ENCODE measurements at places on chromosomes 2 and 18. TPM values are rescaled to one million over a fixed set of nuclear protein-coding genes. Genes with fewer than 3 reads are reported as not detected.

GRCh38 chr2:168956392-168956791 is 55.3 kb downstream of the G6PC2 start:
- H3K27ac ChIP-seq: no peak overlapping the region
- H3K4me3 ChIP-seq: no peak overlapping the region
- no peaks in the 10 kb centered on the region for H3K27me3 ChIP-seq
- H3K4me1 ChIP-seq: no peaks in the 10 kb centered on the region
- DNase-seq: no peak

GRCh38 chr2:86371527-86371926 is 34.1 kb upstream of the REEP1 start:
- no peaks in the 10 kb centered on the region for H3K36me3 ChIP-seq
- H3K4me3 ChIP-seq: no peak overlapping the region
- H3K27me3 ChIP-seq: no peaks in the 10 kb centered on the region
- peaks cover 4% of the 10 kb centered on the region for H3K4me1 ChIP-seq
- no peak overlapping the region for H3K27ac ChIP-seq
- no peak for DNase-seq

Gene TTR
- total RNA-seq: not detected

Gene ALK
- total RNA-seq: 0.90 TPM

Gene CCDC148
- total RNA-seq: 2.0 TPM

Measured in tibial nerve (tissue), 4 donors.